ENCODE measurements at places on chromosomes 1 and 21.

DNA sequence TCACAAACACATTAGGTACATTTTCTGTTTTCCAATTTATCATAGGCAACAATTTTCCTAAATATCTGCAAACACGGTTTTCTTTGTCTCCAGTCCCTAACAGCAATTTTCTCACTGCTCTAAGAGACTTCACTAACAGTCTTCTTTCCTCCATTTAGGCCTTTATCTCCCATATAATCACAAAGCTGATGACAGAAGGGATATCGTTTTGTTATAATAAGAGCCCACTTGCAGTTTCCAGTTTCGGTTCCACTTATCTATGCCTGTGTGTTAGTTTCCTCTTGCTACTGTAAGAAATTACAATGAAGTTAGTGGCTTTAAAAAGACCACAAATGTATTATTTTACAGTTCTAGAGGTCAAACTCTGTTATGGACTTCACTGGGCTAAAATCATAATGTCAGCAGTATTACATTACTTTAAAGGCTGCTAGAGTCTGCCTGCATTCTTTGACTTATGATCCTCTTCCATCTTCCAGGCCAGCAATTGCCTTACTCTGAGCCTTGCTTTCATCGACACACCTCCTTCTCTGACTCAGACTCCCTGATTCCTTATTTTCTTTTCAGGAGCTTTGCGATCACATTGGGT lies 549.3 kb downstream of the NCAM2 start:
- DNase-seq = no peak

- DNase-seq = no peak
These were observed 9.1 kb upstream of the MACF1 start for GRCh38 chr1:39195166-39196111.

DNA sequence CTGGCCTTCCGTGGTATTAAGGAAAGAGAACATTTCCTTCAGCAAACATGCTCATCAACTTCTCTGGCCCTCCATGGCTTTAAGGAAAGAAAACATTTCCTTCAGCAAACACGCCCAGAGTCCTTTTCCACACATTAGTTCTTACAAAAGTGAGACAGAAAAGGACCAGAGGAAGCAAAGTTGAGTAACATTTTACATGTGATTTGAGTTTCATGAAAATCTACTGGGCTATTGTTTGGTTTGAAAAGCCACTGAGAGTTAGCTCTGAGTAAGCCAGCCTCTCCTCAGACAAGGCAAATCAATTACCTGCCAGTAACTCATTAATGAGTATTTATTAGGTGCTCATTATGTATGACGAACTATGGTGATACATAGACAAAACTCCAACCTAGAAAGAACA lies 78.0 kb downstream of the NID1 start:
- no peak for DNase-seq

DNA sequence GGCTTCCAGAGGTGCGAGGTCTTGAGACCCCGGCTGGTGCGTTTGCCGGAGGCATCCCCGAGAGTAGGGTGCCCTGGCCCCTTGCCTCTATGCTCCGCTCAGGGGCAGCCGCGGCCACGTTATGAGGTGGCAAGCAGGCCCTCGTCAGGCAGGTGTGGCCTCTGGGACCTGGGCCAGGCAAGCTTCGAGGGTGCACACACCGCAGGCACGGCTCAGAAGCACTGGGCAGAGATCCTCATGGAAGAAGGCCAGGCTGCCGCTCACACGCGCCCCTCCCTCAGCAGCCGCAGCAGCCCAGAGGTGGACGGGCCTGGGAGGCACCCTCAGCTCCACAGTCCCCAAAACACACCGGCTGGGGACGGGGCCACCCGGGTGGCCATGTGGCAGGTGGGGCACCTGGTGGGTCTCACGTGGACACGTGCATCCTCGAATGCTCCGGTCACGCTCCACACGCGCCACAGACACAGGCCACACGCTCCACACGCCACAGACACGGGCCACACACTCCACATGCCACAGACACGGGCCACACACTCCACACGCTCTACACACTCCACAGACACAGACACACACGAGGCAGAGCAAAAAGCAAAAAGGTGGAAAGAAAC lies 6.5 kb downstream of the SDF4 start:
- DNase-seq = no peak

GRCh38 chr1:240306673-240307072 lies 215.0 kb downstream of the FMN2 start:
- DNase-seq = no peak

DNA sequence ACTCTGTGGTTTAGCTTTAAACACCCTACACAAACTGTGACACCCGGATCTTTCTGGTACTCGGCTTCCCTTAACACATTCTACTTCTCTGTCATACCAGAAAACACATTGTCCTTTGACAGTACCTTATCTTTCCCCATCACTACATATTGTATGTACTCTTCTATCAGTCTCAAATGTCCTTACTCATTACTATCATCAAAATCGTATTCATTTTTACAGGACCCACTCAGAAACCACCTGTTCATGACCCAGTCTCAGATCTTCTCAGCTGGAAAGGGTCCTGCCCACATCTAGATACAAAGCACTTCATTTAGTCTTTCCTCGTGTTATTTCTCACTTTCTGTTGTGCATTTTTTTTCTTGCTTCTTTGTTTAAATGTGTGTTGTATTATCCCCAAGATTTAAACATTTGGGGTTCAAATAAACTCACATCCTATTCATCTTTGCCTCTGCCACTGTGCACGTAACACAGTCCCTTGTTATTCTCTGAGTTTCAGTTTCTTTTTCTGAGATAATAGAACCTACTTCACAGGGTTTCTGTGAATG lies 27.7 kb downstream of the CD34 start:
- no peak for DNase-seq

DNA sequence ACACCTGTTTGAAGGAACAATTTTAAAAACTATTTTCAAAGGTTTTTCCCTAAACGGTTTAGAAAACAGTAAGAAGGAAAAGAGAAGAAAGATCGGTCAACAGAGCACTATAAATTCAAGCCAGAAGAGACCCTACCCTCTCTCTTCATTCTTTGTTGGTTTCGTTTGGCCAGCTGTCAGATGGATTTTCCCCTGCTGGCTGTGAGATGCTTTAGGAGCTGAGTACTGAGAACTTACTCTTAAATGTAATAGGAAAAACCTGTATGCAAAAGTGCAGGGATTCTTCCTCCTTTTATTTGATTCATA lies 1.3 kb upstream of the TXNIP start:
- DNase-seq = no peak

- no peak for DNase-seq
These were observed 6.6 kb upstream of the FCGR2A start for GRCh38 chr1:161498646-161499045.

- no peak for DNase-seq
These were observed 51.3 kb upstream of the IFFO2 start for GRCh38 chr1:19007491-19008441.

GRCh38 chr1:238660849-238661248 lies 725.5 kb upstream of the CHRM3 start:
- no peak for DNase-seq

GRCh38 chr1:209645574-209646452 lies 6.4 kb downstream of the LAMB3 start:
- no peak for DNase-seq

DNA sequence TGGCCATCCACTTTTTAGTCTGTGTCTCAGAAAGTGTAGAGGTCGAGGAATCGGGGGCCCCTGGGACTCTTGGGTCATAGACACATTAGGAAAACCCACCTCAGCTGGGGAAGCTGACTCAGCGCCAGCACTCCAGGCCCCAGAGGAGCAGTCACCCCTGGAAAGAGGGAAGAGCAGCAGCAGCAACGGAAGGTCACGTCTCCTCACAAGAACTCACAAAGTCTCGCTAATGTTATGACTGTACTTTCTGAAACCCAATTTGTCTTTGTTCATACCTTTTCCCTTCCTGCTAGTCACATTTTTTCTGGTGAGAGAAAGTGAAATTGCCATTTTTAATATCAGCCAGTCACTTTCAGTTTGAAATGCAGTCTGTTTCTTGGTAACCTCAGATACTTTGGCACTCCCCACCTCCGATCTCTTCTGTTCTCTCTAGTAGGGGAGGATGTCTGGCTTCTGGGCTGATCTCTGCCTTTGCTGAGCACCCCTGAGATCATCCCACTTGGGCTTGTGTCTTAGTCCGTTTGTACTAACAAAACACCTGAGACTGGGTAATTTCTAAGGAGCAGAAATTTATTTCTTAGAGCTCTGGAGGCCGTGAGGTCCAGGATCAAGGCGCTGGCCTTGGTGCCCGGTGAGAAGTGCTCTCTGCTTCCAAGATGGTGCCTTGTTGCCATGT lies 6.0 kb upstream of the NLRP3 start:
- peak; percentile 19 for DNase-seq

GRCh38 chr1:54463259-54464030 lies 57.3 kb upstream of the SSBP3 start:
- no peak for DNase-seq

GRCh38 chr1:110060034-110060661 lies 10.3 kb downstream of the ALX3 start:
- DNase-seq = peak; percentile 66

DNA sequence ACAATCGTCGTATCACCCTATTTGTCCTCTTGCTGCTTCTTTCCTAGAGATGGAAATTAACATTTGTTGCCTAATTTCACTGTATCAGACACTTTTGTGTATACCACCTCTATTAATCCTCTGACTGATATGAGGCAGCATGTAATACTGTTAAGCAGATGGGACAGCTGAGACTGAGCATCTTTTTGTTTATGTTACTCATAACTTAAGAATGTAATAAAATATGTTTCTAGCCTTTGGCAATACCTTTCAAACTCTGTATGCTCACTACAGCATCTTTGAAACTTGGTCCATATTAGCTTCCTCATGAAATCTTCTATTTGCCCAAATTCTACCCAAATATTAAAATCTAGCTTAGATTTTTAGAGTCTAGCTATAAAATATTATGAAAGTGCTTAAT lies 2.3 kb downstream of the OR14K1 start:
- DNase-seq = no peak

DNA sequence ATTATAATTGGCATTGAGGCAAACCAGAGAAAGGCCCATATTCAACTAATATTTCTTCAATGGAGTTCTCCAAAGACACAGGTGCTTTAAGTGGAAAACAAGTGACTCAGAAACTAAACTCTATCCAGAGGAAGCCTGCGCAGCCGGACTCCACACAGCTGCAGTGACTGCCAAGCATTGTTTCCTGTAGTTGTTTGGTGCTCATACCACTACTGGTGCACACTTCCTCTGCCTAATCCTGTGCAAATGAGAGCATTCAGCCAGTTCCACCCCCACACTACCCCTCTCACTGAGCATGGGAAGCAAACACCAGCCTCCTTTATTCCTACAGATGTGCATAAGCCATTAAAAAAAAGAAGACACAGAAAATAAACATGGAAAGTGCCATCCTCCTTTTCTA lies 102.9 kb downstream of the VAV3 start:
- no peak for DNase-seq

GRCh38 chr1:27966402-27967105 lies 6.8 kb downstream of the XKR8 start:
- DNase-seq = no peak

DNA sequence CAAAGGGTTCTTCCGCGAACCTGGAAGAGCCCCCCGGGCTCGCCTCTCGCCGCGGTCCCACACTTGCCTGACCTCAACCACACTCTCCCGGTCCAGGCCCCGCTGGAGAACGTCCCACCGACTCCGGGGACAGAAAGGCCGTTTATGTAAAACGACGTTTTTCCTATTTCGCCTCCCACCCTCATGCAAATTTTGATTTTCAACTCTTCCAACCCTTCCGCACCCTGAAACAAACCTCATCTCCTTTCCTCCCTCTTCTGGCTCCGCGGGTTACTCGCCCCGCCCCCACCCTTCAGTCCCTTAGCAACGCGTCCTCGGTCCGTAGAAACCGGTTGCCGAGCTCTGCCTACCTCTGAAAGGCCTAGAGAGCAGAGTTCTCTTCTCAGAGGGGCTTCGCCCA lies at the start of gene C1orf141:
TSS of gene C1orf141 (minus strand) at position 276 of the 400 bp plus-strand sequence. CDS start 7,730 bp downstream, outside the sequence.
- DNase-seq = no peak

GRCh38 chr1:86542631-86543030 lies 4.2 kb upstream of the CLCA4 start:
- no peak for DNase-seq

DNA sequence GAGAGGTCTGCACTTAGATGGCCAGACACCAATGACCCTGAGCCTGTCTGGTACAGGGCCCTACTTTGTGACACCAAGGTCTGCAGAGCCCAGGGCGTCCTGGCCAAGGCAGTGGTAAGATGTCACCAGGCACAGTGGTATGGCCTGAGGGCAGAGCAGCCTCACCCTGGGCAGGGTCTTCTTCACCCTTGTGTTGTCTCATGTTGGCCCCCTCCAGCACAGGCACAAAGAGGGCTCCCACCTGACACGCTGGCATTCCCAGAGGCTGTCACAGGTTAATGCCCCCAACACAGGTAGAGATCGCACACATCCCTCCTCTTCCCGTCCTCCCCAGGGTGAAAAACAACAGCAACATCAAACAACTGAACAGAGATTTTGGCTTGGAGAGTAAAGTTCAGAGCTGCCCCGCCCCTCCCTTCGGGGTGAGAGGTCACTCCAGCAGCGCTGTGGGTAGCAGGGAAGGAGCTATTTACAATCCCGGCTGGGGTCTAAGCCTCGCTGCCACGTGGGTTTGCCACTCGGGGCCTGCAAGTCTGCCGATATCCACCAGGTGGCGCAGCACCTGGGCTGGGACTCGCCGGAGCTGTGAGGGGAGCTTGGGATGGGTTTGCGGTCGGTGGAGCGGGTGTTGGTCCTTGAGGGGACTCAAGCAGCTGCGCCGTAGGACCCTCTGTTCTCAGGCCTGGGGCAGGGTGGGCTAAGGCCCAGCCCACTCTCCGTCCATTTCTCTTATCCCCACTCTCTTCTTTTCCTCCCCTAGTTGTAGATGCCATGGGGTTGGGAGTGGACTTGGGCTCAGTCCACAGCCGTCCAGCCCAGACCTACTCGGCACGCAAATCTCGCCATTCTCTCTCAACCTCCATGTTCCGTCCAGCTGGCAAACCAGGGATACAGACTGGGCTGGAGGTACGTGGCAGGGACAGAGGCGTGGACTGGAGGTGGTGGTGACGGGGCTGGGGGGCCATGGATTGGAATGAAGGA lies 12.7 kb downstream of the EFNA3 start:
- DNase-seq = peak; percentile 70

DNA sequence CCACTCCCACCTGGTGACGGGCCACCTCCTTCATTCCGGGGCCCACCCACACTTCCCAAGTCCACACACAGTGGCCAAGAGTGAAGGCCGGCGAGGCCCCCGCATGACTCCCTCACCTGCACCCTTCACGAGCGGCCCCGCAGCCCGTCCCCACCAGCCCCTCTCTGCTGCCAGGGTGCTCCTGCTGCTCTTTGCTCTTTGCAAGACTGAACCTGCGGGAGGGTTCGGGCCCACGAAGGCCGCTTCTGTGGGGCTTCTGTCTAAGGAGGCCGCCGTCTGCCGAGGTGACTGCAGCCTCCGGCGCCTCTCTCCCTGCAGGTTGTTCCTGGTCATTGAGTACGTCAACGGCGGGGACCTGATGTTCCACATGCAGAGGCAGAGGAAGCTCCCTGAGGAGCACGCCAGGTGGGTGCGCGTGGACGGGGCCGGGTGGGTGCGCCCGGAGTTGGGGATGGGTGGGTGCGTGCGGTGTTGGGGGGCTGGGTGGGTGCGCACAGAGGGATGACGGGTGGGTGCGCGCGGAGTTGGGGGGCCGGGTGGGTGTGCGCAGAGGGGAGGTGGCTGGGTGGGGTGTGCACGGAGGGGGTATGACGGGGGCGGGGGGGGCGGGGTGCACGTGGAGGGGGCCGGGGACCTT lies 25.3 kb downstream of the FAAP20 start:
- DNase-seq = no peak

Data from activated T-helper 9 cell treated with anti-CD3 and anti-CD28 coated beads, Interleukin-2, amount 50 U/mL, for 16 hours (primary cell).